ENCODE measurements at places on chromosomes 13 and 19.

GRCh38 chr19:54389553-54389952 is 24.8 kb upstream of the LAIR1 start:
- no peak for DNase-seq

DNA sequence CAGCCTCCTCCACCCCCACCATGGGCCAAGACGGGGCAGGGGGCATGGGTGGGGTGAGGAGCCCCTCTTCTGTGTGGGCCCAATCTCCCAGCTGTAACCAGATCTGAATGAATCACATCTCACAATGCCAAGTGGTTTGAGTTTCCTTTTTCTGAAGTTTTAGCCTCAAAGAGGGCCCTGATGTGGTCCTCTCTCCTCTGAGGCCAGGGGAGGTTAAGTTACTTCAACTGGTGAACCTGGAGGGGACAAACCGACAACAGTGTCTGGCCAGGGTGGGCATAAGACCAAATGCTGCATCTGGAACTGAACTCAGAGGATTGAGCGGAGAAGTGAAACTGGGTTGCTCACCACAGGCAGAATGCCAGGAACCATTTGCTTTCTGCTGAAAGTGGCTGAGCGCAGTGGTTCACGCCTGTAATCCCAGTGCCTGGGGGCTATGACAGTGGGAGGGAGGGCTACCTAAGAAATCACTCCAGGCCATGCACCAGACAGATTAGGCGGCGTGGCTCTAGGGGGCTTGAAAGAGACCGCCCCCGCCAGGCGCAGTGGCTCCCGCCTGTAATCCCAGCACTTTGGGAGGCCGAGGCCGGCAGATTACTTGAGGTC is 15.4 kb upstream of the IRGC start:
- no peak for DNase-seq

- DNase-seq: no peak
Measured at GRCh38 chr19:31538879-31539278, 189.6 kb upstream of the TSHZ3 start.

- peak; percentile 30 for DNase-seq
Measured at GRCh38 chr19:7870571-7871436, 3.4 kb downstream of the PRR36 start.

- DNase-seq: no peak
Measured at GRCh38 chr19:17107546-17108452, 32.2 kb downstream of the MYO9B start.

DNA sequence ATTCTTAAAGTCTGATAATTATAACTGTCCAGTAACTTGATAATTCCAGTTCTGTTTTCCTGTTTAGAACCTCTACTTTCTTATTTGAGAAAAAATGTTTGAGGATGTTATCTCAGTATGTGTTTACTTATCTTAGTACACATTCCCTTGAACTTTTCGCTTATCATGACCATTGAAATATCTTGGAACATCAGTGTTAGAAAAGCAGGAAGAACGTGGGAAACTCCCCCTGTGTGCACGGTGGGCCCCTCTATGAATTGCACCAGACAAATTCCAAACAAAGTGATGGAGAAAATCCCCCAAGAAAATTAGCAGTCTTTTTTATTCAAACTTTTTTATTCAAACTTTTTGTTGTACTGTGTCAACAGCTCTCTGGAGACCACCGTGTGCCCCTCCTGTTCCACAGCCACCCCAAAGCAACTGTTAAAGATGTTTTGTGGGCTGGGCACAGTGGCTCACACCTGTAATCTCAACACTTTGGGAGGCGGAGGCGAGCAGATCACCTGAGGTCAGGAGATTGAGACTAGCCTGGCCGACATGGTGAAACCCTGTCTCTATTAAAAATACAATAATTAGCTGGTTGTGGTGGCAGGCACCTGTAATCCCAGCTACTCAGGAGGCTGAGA is 78.3 kb upstream of the PEG3 start:
- no peak for DNase-seq

GRCh38 chr19:29320618-29321017 is 107.7 kb upstream of the UQCRFS1 start:
- no peak for DNase-seq

DNA sequence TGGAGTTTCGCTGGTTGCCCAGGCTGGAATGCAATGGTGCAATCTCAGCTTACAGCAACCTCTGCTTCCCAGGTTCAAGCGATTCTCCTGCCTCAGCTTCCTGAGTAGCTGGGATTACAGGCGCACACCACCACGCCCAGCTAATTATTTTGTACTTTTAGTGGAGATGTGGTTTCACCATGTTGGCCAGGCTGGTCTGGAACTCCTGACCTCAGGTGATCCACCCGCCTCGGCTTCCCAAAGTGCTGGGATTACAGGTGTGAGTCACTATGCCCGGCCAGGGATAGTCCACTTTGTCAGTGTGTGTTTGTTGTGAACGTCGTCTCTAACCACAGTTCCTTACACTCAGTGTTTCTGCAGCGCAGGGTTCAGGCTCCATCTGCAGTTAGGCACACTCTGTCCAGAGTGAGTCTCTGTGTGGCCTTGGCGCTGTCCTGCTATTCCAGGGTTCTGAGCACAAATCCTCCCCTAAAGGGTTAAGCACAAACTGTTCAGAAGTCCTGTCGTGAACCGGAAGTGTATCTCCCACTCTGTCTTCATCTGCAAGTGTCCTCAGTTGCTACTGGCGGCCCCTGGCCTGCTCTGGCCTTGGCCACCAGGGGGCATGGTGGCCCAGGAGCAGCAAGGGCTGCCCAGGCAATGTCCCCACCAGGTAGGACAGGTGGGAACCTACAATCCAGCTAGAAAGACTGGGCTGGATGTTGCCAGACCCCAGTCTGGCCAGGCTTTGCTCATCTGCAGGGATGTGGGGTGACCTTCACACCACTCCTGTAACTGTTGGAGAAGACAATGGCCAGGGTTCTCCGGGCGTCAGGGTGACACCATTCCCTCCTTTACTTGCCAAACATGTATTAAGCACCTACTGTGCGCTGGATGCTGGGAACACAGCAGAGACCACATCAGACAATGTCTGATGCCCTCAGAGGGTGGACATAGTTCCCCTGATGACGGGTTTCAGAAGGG is 38.8 kb upstream of the GATAD2A start:
- DNase-seq: peak; percentile 38

- DNase-seq: no peak
Measured at GRCh38 chr13:50645092-50645491, 198.4 kb downstream of the DLEU7 start.

DNA sequence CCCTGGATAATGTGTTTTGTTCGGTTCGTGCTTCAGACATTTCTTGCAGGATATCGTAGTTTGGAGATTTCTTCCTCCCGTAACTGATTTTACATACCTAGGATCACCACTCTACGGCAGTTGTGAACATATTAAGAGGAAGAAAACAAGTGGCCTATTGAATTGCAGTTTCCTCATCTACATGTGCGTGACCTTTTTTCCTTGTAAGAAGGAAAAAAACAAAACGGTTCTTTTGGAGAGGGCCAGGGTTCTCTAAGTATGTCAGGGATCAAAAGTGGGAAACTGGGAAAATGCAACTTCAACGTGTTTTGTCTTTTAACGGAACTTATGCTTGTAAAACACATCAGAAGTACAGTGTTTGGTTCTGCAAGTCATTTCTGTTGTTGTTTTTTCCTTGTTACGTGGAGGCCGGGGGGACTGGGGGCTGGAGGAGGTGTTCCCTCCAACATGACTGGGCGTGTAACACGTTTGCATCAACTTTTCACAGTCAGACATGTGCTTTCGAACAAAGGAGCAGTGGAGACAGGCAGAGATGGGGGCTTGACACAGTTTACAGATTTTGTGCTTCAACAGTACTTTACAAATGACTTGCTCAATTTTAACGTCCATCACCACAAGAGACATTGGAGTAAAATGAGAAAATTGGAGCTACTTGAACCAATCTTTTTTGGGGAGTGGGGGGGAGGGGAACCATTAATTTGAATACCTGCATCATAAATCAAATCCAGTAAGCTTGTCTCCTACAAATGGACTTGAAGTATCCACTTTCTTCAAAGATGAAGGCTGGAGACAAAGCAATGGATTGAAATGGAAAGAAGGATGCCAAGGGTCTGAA is 3.8 kb downstream of the ZC3H4 start:
- no peak for DNase-seq

DNA sequence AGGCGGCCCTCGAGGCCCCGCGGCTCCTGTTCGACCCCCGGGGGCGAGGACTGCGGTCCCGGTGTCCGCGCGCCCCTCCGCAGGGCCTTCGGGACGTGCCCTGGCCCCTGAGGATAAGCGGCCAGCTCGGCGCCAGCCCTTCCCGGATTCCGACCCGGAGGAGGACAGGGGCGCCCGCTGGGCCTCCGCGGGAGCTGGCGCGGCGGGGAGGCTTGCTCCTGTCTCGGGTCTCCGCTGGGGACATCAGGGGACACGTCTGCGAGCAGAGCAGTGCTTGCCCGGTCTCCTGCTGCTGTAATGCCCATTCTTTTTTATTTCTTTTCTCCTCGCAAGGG is 829 bp downstream of the B3GLCT start:
- DNase-seq: peak; percentile 15

DNA sequence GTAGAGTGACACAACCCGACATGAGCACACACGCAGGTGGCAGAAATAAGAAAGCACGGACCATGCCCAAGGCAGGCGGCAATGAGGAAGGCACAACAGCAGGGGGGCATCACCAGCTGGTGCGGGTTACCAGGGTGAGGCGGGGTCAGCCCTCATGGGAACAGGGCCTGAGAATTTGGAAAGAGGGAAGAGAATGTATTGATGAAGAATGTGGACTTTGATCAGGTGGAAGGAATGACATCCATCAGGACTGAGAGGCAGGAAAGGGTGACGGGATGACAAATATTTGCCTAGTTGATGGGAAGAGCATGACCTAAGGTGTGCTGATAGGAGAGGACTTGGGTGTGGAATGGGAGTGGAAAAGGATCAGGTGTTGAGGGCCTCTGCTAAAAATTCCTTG is 177.5 kb downstream of the ABCC4 start:
- DNase-seq: no peak

- DNase-seq: no peak
Measured at GRCh38 chr19:1062387-1063029, 4.5 kb upstream of the ARHGAP45 start.

- DNase-seq: no peak
Measured at GRCh38 chr13:111280226-111280625, 40.2 kb upstream of the TEX29 start.

DNA sequence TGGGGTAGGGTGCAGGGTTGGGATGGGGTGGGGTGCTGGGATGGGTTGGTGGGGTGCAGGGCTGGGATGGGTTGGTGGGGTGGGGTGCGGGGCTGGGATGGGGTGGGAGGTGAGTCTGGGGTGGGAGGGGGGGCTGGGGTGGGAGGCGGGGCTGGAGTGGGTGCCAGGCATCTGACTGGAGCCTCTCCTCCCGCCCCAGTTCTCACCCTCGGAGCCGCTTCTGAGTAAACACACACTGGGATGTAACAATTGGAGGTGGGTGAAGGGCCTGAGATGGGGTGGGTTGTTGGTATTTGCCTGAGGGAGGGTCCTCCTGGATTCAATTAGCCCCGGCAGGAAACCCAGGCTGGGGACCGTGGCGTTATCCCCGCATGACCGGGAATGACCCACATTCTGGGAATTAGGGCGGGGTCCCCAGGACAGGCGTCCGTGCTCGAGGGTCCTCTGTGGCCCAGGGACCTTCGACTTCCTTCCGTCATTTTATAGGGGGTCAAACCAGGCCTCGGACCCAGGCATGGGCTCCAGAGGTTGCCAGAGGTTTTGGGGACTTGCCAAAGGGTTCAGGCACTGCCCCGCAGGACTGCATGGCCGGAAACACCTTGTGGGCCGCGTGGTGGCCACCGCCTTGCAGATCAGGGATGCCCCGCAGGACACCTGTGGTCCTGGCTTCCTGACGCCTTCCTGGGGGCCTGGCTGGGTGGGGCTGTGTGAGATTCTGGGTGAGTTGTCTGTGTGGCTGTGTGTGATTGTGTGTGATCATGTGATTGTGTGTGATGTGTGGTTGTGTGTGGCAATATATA is 1.4 kb downstream of the TMPRSS9 start:
- no peak for DNase-seq

GRCh38 chr13:37040789-37041188 is 18.7 kb downstream of the SUPT20H start:
- no peak for DNase-seq

GRCh38 chr13:99265821-99266426 is 7.7 kb upstream of the GPR18 start:
- DNase-seq: no peak

- no peak for DNase-seq
Measured at GRCh38 chr13:113043931-113044330, 61.7 kb upstream of the F7 start.

DNA sequence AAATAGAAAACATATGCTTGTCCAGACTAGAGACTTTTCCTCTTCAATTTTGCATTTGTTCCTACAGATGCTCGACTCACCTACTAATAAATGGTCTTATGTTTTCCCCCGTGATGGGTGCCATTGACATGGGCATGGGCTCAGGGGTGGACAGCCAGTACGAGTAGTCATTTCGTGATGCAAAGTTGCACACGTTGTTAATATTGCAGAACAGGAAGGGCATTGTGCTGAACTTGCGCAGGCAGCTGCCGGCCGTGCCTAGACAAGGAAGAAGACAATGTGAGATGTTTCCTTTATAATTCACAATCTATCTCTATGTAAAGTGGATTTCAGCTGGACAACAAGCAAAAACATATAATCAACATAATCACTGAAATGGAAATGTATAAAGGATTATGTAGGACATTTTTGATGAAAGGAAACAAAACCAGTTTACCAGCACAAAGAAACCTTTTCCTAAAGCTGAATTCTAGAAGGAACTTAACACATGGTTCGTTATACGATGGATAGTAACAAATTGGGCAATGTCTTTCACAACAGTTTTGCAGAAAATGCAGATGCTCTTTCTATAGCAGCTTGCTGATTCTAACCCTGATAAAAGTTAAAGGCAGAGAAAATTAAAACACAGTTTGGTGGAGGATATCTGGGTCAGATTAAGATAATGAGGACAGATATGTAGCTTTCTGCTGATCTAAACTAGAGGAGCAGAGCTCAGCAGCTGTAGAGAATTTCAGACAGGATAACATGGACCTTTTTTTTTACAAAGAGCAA is 145.7 kb downstream of the COL4A1 start:
- DNase-seq: no peak

DNA sequence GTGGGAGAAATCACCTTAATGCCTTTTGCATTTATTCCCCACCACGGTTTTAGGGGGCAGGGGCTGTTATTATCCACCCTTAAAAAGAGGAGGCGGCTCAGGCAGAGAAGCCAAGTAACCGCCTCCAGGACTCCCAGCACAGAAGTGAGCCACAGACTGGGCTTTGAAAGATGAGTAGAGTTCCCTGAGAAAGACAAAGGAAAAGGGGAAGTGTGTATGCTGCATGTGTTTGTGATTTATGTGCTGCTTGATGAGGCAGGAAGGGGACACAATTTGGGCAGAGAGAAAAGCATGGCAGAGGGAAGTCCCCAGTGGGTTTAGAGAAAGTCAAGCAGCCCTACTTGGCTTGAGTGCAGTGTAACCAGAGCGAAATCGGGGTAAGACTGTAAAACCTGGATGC is 85.0 kb downstream of the DOCK9 start:
- no peak for DNase-seq

- DNase-seq: no peak
Measured at GRCh38 chr13:26503826-26504594, 53.5 kb upstream of the WASF3 start.
